Stimulated activated CD4-positive, alpha-beta T cell treated with anti-CD3 and anti-CD28 coated beads, Interleukin-1b, Interleukin-23, amount 100 ng/mL, for 24 hours (primary cell): ENCODE measurements at places on chromosomes 12 and 14.

DNA sequence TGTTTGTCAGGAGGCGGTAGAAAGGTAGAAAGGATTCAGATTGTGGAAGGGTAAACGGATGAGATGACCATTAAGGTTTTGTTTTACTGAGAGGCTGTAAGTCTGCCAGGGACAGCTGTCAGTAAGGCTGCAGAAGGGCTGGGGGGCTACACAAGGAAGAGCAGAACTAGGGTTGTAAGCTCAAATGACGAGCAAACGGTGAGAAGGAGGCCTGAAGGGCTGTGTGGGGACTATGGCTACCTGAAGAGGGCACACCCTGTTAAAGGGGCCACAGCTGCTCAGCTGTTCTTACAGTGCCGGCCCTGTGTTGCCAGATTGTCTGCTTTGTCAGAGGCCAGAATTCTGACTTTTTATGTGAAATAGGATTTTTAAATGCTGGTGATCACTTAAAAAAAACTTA lies 19.1 kb downstream of the VASH1 start:
- no peak for DNase-seq

GRCh38 chr12:53048780-53049401 lies 974 bp upstream of the TNS2 start:
- no peak for DNase-seq

DNA sequence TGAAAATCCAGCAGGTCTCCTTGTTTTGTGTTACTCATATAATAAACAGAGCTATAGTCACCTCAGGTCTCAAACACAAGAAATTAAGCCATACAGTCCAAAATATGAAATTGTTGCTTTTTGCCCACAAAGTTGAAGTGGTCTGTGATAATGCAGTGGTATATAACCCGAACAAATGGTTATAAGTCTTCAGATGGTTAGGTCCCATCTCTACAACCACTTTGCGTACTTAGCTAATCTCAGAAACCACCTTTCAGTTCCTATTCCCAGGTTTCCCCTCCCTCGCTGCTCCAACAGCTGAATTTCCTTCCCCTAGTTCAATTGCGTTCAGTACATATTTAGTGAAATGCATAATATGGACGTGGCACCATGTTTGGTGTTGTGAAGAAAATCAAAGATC lies 3.3 kb upstream of the KCNA5 start:
- no peak for DNase-seq

GRCh38 chr12:89468017-89468416 lies 56.6 kb downstream of the GALNT4 start:
- no peak for DNase-seq

GRCh38 chr14:31207287-31207754 lies 272 bp downstream of the HECTD1 start:
- DNase-seq, result no peak

- no peak for DNase-seq
Measured at GRCh38 chr14:72613231-72613974, 280.5 kb downstream of the DPF3 start.

DNA sequence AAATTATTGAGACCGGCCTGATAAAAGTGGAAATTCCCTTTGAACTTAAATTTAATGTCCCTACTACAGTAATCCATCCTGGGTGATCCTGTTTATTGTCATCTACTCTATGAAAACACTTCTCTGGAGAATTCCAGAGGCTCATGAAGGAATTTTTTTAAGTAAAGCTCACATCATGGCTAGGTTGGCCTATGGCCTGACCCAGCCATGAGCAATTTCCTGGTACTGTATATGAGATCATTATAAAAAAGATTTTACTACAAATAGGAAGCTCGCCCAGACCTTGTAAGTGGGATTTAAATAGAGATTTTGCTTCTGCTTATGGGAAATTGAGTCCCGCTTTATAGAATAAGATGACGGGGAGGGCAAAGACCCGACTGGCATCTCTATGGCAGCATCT lies 215.5 kb downstream of the DPF3 start:
- DNase-seq, result no peak

DNA sequence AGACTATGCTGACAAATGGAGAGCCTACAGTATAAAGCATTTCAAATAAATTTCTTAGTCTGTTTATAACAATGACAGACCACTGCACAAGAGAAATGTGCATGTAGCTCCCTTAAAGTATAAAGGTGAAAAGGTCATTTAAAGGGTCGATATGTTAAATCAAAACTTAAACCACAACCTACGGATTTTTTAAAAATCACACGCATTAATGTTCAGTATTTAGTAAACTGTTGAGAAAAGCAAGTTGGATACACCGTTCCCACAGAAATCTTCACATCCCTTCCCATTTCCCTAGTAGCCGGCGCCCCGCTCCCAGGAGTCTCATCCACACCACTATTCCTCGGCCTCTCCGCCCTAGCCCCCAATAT lies 614 bp downstream of the FKBP3 start:
- no peak for DNase-seq

- no peak for DNase-seq
Measured at GRCh38 chr12:18752280-18752920, 14.5 kb downstream of the CAPZA3 start.

GRCh38 chr12:122886851-122887818 lies 8.8 kb downstream of the VPS37B start:
- DNase-seq, result no peak

DNA sequence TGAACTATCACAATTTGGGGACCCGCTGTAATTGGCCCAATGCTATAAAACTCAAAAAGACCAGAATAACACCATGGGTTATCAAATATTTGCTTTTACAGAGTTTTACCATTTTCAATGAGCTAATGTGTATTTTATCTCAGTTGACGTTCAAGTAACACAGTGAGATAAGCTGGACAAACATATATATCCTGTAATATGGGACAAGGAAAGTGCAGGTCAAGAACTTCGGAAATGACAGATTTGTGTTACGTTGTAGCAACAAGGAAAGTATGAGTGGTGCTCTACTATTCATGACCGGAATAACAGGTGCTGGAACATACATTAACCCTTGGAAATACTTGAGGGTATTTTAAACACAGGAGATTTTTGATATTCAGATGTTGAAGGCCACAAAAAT lies 566.4 kb upstream of the FLRT2 start:
- DNase-seq, result no peak

DNA sequence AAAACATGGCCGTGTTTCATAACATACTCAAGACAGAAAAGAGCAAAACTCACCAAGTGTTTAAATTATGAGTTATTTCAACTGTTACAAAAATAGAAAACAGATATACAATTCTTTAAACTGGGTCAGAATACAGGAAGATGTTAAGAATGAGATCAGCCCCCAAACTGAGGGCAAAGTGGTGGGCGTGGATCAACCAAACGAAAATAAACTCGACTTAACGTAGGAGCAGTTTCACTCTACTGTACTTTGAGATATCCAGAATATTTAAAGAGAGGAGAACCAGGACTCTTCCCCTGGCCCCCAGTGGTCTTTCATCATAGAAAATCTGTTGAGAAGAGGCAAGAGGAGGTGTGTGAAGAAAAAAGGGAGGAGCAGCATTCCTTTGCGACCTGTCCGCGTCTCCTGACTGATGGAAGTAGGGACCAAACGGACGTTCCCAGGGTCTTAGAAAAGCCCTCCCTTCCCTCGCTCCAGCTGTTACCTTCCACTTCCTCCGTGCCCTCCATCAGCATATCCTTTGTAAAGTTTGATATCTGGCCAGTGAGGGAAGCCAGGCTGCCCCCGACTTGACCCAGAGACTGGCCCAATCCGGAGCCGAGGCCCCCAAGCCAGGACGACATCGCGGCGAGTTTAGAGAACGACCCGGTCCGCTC lies 668 bp downstream of the TRIP11 start:
- DNase-seq, result peak; percentile 2

DNA sequence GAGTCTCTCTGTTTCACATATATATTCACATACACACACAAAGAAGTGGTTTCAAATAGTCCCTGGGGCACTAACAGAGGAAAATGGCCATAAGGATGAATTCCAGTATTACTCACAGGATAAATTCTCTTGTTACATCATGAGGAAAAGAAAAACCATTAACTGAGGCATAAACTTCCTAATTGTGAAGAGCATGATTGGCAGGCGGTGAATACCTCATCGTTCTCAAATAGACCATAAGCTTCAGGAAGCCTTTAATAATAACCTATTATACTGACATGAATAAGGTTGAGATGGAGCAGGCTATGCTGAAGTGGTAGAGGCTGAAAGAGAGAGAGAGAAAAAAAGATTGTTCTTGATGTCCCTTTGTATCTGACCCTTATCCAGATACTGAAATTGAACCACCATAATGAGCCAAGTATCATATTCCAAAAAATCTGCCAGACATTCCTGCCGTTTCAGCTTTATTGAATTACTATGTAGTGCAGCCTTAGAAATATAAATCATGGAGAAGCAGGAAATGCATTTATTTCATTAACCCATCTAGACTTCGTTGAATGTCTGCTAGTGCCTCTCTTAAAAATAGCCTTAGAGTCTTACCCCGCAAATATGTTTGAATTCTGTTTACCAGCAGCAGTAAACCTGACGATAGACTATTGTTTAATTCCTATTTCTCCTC lies 86.8 kb downstream of the NUAK1 start:
- no peak for DNase-seq

DNA sequence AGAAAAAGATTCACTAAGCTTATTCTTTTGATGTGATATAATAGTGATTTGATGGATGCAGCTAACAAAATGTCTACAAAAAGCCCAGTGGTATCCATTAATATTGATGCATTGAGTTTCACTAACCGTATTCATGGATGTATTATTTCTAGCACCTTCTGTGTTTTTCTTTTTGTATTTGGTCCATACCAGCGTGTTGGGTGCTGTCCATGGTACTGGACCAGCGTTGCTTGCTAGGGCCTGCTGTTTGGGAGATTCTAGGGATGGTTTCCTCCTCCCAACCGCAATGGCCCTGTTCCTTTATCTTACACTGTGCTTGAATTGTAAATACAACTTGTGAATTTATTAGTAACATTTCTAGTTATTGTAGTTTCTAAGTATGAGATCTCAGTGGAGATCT lies 31.7 kb downstream of the ANO4 start:
- DNase-seq, result no peak

GRCh38 chr12:64995816-64996215 lies 125.3 kb downstream of the WIF1 start:
- DNase-seq, result no peak

DNA sequence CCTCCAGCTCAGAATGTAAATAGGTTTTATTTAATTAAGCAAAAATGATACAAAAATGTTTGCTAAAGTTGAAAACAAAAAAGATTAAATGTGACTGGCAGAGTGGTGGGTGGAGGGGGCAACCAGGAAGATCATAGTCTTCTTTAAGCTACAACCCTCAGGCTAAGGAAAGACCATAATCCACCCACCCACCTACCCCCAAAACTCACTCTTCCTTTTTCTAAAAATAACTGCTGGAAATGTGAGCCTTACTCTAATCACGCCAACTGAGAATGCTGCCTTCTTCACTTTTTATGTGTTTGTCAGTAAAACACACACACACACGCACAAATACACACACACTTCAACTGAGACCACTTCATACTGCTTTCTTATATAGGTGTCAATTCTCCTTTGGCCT lies 230.0 kb upstream of the EGLN3 start:
- DNase-seq, result no peak

GRCh38 chr12:12219664-12220063 lies 47.2 kb downstream of the LRP6 start:
- no peak for DNase-seq

GRCh38 chr12:111664961-111665865 lies 20.5 kb downstream of the BRAP start:
- no peak for DNase-seq

GRCh38 chr14:96205059-96205977 lies 679 bp downstream of the BDKRB2 start:
- no peak for DNase-seq

GRCh38 chr14:45051180-45051579 lies 32.7 kb upstream of the PRPF39 start:
- DNase-seq, result no peak

DNA sequence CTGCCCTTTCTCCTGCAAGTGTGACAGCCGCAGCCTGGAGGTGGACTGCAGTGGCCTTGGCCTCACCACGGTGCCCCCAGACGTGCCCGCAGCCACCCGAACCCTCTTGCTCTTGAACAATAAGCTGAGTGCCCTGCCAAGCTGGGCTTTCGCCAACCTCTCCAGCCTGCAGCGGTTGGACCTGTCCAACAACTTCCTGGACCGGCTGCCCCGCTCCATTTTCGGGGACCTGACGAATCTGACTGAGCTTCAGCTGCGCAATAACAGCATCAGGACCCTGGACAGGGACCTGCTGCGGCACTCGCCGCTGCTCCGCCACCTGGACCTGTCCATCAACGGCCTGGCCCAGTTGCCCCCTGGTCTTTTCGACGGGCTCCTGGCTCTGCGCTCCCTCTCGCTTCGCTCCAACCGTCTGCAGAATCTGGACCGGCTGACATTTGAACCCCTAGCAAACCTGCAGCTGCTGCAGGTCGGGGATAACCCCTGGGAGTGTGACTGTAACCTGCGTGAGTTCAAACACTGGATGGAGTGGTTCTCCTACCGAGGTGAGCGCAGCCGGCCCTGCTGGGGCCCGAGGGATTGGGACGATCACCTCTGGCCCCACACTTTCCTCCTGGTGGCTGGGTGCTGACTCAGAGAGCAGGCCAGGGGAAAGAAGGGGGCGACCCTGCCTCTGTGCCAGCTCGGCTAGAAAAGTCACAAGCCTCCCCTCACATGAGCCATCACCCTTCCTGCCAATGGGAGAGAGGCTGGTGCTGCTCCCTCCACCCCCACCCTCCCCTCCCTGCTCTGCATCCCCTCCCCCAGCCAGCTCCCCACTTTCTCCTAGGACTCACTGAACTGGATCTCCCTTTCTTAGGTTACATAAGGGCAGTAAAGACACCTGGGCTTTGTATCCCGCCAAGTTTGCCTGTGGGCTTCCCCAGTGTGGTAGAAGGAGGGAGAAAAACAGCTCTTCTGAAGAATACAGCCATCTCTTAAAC lies 10.9 kb downstream of the LRTM2 start:
- no peak for DNase-seq
